ENCODE measurements at places on chromosomes 6 and 20.

DNA sequence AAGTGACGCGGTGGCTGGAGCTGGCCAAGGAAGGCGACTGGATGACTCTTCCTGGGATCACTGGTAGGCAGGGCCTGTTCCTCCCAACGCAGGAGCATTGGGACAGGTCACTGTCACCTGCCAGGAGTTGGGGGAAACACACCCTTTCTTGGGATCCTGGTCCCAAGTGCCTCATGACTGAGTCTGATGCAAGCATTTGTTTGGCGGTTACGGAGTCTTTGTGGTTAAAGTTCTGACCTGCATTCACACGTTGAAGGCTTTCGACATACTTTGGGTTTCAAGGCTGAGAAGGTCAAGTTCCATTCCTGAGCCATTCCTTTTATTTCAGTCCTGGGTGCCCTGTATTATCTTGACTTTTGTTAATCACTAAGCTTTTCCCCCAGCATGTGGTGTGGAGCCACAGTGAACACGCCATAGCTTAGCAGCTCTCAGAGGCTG, 6.0 kb downstream of the PNLDC1 start:
- DNase-seq, result no peak

DNA sequence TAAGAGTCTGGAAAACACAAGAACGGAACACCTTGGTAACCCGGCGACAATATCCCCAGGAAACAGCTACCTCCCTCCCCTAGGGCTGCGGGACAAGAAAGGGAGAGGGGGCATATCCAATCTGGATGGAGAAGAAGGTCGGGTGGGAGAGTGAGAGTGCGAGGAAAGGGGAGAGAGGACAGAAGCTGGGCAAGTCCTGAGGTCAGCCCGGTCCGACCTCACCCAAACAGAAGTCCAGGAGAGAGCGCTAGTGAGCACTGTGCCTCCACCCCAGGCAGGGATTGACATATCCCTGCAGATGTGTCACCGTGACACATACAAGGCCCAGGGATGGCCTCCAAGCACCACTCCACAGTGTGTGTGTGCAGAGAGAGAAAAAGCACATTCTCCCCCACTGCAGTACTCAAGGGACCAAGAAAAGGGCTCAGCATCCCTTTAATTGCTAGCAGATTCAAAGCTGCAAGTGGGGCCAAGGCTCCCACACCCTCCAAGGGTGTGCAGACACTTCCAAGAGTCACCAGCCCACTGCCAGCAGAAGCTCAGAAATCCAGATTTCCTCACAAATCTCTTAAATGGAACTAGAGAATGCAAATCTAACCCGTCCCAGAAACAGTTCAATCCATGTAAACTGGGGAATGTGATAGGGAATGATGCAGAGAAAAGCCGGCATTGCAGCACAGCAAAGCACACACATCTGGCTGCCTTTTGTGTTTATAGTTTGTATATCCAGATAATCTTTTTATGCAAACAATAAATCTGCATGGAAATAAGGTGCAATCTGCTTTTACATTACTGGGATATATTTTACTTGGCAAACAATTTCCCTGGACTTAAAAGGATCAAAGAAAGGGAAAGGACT, 3.1 kb downstream of the PXDC1 start:
- no peak for DNase-seq

DNA sequence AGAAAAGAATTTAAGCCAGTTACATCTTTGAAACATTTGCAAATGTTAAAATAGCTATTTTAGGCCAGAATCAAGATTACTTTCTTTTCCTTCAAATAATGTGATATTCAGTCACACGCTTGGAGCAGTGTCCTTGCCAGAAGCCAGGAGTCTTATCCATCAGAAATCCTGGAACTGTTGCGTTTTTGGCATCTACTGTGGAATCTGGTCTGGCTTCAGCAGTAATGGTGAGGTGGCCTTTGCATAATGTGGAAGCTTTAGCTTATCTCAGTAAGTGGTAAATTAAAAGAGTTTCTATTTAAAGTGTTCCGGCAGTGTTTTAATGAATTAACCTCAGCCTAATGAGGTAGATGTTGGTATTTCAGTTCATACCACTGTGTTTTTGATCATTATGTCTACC, 97.6 kb downstream of the FIG4 start:
- DNase-seq, result no peak

DNA sequence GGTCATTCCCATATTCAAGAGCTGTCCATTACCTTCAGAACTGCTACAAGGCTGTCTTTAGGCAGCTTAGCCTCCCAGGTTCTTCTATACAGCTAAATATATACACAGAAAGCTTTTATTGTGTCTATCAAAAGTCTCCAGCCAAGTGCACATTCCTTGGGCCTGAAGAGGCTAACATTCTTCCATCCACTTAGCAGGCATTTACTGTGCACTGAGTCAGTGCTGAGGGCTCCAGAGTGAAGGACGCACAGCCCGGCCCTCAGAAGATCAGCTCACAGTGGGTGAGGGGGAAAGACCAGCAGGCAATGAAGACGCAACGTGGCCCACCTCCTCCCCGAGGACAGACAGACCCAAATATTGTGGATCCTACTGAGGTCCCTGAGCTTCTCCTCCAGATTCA, 569.9 kb downstream of the CDH26 start:
- DNase-seq, result no peak

- DNase-seq, result no peak
Measured at GRCh38 chr6:44858998-44859397, 469.1 kb upstream of the RUNX2 start.

- DNase-seq, result no peak
Measured at GRCh38 chr6:139131736-139132280, 3.1 kb upstream of the HECA start.

GRCh38 chr6:15255909-15256395, 10.1 kb downstream of the JARID2 start:
- DNase-seq, result no peak

GRCh38 chr6:109715616-109716015, 24.5 kb downstream of the FIG4 start:
- no peak for DNase-seq

DNA sequence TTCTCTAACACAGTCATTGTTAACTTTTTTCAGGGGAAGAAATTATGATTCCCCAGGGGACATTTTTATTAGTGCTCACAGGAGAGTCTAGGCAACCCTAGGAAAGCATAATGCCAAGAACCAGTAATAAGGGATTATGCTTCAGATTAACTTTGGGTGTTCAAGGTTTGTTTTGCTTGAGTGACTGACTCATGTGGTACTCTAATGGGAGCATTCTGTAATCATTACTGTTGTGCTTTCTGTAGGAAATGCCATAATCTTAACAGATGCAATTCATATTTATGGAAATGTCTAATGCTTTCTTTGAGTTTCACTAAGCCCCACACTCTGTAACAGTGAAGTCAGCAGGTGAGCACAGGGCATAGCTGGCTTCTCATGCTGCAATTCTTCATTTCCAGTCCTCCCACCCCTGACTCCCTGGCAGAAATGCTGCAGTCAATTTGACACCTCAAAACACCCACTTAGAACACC, 263.4 kb upstream of the MAN1A1 start:
- DNase-seq, result no peak

DNA sequence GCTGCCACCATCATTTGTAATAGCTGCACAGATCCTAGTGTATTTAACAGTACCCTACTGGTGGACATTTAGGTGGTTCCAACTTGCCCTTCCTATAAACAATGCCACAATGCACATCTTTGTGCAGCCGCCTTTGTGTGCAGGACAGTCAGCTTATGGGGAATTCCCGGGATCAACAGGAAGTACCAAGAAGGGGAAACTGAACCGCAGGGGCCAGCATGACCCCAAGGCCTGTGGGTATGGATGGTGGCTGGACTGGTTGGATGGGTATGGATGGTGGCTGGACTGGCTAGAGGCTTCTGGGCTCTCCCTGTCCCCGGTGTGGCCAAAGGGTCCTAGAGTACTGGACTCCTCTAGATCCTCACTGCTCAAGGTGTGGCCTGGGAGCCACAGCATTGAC, 46.7 kb downstream of the CEBPB start:
- DNase-seq, result no peak

DNA sequence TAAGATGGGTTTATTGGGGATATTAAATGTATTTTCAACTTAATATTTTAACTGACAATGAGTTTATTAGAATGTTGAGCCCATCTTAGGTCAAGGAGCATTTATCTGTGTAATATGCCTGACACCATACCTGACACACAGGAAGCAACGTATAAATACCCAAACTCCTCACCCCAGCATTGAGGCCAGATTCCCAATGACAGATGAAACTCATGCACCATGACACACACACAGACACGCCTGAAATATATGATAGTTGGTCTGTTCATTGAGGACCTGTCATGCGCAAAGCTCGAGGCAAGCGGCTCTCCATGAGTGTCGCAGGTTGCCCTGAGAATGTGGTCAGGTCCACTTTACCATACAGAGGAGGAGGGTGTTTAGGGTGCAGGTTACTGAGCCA, 64.1 kb downstream of the GFOD1 start:
- DNase-seq, result no peak

- DNase-seq, result no peak
Measured at GRCh38 chr6:80098392-80098791, 8.1 kb upstream of the BCKDHB start.

DNA sequence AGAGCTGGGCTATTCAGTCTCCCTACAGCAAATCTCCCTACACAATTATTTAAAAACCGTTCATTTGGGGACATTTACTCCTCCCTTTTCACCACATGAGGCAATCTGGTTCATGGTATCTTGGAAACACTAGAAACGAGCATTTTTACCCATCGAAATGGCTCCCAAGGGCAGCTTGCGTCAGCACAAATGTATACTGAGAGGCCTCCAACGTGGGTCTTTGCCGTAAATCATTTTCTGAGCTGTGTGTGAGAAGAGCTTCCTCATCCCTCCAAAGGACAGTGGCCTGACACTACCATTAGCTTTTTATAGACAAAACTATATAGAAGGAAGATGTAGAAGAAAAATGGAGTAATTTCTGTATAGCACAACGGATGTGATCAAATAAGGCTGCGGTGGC, 30.0 kb upstream of the PXDC1 start:
- DNase-seq, result no peak

DNA sequence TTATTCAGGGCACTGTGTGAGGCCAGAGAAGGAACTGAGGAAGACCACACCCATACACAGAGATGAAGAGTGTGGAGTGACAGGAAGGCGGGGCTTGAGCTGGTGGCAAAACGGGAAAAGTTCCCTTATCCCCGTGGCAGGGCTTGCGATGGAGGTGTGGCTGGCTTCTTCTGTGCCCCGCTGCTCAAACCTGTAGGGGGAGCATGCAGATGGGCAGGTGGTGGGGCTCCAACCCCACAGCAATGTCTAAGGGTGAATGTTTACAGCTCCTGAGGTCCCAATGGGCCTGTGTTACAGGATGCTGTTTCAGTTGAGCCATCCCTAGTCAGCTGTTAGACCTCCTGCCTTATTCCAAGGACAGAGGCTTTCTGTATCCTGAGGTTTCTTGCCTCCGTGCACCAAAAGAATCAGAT, 105.9 kb downstream of the LY86 start:
- DNase-seq, result no peak

- no peak for DNase-seq
Measured at GRCh38 chr6:66605971-66606370, 898.9 kb upstream of the EYS start.

All from T-helper 9 cell (primary cell).